Iris pigment epithelial cell (primary cell): ENCODE measurements at places on chromosomes 4 and X.

DNA sequence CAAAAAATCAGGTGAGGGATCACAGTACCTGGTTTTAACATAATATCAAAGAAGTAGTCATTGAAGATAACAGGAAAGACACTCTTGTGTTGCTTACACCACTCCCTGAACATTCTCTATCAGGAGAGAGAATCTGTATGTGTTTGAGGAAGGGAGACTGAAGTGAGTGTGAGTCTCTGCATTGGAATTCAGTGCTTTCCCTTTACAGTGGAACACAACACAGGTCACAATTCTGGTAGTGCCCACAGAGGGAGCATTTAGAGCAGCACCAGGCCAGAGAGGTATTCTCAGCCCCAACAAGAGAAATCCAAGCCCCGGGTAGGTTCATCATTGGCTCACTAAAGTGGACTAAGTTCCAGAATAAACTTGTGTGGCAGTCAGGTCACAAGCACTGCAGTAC, 64.7 kb upstream of the UBQLN2 start:
- DNase-seq = no peak

DNA sequence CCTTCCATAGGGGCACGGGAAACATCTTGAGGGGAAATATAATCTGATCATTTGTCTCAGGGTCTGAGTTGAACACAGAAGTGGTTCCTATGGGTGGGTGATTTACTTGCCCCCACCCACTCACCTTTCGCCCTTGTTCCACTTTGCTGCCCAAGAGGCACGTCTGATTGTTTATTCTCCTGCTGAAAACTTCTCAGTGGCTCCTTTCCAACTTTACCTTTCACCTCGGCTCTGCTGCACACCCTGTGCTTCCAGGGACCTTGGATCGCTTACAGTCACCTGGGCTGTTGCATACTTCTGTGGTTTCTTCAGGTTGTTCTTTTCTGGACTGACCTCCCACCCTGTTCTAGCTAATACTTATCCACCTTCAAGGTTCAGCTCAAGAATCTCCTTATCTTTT, 213.4 kb upstream of the JADE1 start:
- no peak for DNase-seq

- no peak for DNase-seq
Measured at GRCh38 chrX:106716004-106716403, 10.5 kb upstream of the RNF128 start.

DNA sequence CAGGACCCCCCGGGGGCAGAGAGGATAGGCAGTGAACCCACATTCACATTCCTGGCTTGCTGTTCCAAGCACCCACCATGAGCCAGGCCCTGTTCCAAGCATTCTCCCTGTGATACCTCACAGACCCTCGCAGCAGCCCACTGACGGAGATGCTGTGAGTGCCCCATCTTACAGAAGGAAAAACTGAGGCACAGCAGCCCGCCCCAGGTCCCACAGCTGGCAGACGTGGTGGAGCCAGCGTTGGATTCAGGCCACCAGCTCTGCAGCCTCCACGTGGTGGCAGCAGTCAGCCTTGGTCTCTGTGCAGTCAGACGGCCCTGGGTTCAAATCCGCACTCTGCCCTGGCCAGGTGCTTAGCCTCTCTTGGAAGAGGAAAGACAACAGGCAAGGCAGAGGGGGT, 16.8 kb downstream of the MAN2B2 start:
- DNase-seq = no peak

- no peak for DNase-seq
Measured at GRCh38 chr4:177293208-177294033, 16.3 kb upstream of the NEIL3 start.

GRCh38 chrX:11540532-11541377, 125.0 kb downstream of the ARHGAP6 start:
- DNase-seq = no peak

GRCh38 chr4:54103190-54103574, 3.2 kb downstream of the GSX2 start:
- DNase-seq = no peak

GRCh38 chr4:39937683-39938268, 39.9 kb downstream of the PDS5A start:
- no peak for DNase-seq

- peak; percentile 12 for DNase-seq
Measured at GRCh38 chrX:7019555-7019954, 128.0 kb upstream of the STS start.

GRCh38 chr4:146661367-146661766, 22.7 kb downstream of the POU4F2 start:
- no peak for DNase-seq

- peak; percentile 36 for DNase-seq
Measured at GRCh38 chrX:47091149-47091775, 13.0 kb downstream of the RGN start.

GRCh38 chr4:140807491-140808252, 51.5 kb upstream of the TBC1D9 start:
- peak; percentile 78 for DNase-seq

- peak; percentile 7 for DNase-seq
Measured at GRCh38 chr4:176123710-176124407, 58.2 kb downstream of the WDR17 start.

DNA sequence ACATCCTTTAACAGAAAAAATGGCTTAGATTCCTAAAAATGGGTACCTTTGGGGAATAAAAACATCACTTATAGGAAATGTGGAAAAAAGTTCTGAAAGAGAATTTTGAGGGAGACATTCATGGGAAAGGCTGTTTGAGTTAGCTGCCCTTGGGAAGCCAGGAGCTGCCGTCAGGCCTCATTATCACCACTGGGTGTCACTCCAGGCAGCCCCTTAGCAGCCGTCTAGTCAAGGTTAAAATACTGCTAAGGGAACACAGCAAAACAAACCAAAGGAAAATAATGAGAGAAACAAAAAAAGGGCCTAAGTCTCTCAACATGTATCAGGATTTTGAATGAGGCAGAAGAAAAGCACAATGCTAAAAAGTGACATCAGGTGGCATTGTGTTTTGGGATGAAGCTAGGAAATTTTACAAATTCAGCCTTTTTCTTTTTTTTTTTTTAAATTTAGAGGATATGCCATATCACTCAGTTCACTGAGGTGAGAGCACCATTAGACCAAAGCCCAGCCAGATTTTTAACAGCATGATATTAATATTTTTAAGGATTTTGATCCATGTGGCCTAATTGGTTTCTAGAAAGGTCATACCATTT, 235.3 kb downstream of the GPAT3 start:
- DNase-seq = peak; percentile 55

GRCh38 chrX:26783512-26784225, 567.7 kb downstream of the MAGEB5 start:
- DNase-seq = peak; percentile 41

GRCh38 chr4:169064296-169064695, 54.2 kb upstream of the CBR4 start:
- DNase-seq = no peak

DNA sequence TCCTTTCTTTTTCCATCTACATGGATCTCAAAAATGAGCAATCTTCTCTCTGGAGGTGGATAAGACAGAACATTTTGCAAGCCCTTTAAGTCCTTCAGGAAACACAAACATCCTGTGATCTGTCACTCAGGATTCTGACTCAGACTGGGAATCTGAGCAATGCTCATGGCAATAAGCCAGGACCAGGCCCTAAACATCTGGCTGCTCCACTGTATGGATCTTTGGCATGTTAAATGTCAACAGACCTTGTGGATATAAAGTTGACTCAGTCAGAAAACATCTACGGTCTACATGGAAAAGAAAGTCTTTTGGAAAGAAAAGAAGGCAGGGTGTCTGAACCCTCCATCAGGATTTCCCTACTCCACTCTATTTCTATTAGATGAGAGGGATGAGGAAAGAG, 17.8 kb upstream of the CHIC2 start:
- DNase-seq = peak; percentile 96

GRCh38 chrX:155027509-155028066, 944 bp downstream of the FUNDC2 start:
- DNase-seq = peak; percentile 85

- DNase-seq = no peak
Measured at GRCh38 chrX:134847133-134847532, 143.7 kb upstream of the SMIM10 start.

GRCh38 chr4:82957045-82957444, 53.6 kb downstream of the LIN54 start:
- DNase-seq = no peak

- no peak for DNase-seq
Measured at GRCh38 chr4:76987685-76988084, 38.1 kb downstream of the SEPTIN11 start.

GRCh38 chrX:18951032-18951431, 32.9 kb downstream of the PHKA2 start:
- DNase-seq = no peak

DNA sequence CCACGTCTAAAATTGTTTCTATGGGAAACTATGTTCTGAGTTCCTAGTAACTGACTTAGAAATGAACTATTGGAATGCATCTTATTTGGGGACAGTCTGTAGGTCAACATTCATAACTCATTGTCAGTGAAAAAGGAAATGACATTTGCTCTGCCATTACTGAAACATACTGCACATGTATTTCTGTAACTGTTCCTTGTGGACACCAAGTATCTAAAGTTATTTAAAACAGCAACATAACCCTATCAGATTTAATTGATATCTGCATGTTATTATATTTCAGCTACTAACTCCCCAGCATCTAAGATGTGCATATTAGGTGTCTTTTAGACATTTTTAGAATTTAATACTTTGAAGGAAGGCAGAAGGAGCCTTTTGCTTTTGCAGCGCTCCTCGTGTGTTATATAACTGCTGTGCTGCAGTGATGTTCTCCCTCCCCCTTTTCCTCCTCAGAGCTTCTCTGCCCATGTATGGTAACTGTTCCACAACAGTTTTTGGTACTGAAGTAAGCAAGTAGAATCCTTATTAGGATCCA, 37.2 kb upstream of the TMEM131L start:
- DNase-seq = peak; percentile 22

GRCh38 chr4:21248331-21248730, 548.1 kb downstream of the PACRGL start:
- no peak for DNase-seq

- no peak for DNase-seq
Measured at GRCh38 chr4:147285751-147286150, 195.1 kb upstream of the EDNRA start.
